ENCODE measurements at places on chromosomes 1 and 21.
A peak's percentile ranks its signal among the peaks of the same experiment; 100 is the strongest.

- H3K4me1 ChIP-seq: peaks cover 9% of the 10 kb centered on the region
- peaks cover 28% of the 10 kb centered on the region for H3K27me3 ChIP-seq
- H3K4me3 ChIP-seq: no peak overlapping the region
- DNase-seq: no peak
- H3K27ac ChIP-seq: no peak overlapping the region
- H3K36me3 ChIP-seq: no peaks in the 10 kb centered on the region
Observed at GRCh38 chr1:21623410-21623961, 45.7 kb downstream of the RAP1GAP start.

- no peak overlapping the region for H3K4me3 ChIP-seq
- H3K4me1 ChIP-seq: no peaks in the 10 kb centered on the region
- no peak for DNase-seq
- no peak overlapping the region for H3K27ac ChIP-seq
- H3K36me3 ChIP-seq: peaks cover 87% of the 10 kb centered on the region
Observed at GRCh38 chr1:209850342-209850979, 22.7 kb downstream of the UTP25 start.

DNA sequence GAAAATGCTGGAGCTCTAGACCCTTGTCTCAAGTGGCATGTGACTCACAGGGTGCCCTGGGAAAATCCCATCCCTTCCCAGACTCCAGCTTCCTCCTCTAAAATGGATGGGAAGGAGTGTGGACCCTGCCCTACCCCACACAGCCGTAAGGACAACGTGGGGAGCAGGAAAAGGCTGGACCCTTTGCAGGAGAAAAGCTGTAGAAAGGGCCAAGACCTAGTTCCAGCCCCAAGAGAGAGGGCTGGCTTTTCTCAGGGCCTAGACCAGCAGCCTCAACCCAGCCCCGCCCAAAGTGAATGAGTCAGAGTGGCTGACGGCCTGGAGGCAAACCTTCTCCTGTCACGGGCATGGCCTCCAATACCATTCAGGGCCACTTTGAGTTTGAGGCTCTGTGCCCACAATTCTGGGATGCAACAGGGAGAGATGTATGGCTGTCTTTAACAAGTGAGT lies 1.1 kb downstream of the LAMB3 start:
- no peak for DNase-seq
- H3K36me3 ChIP-seq: no peaks in the 10 kb centered on the region
- H3K4me3 ChIP-seq: no peak overlapping the region

GRCh38 chr1:5477716-5478115 lies 514.5 kb downstream of the NPHP4 start:
- peaks cover 15% of the 10 kb centered on the region for H3K27me3 ChIP-seq
- DNase-seq: no peak
- H3K36me3 ChIP-seq: no peaks in the 10 kb centered on the region
- no peak overlapping the region for H3K4me3 ChIP-seq
- no peaks in the 10 kb centered on the region for H3K4me1 ChIP-seq
- H3K27ac ChIP-seq: no peak overlapping the region

- H3K4me1 ChIP-seq: peaks cover 11% of the 10 kb centered on the region
- H3K27ac ChIP-seq: no peak overlapping the region
- peak; percentile 54 for DNase-seq
- H3K4me3 ChIP-seq: no peak overlapping the region
- no peaks in the 10 kb centered on the region for H3K27me3 ChIP-seq
- H3K36me3 ChIP-seq: no peaks in the 10 kb centered on the region
Observed at GRCh38 chr1:2379733-2380404, 11.5 kb downstream of the MORN1 start.

DNA sequence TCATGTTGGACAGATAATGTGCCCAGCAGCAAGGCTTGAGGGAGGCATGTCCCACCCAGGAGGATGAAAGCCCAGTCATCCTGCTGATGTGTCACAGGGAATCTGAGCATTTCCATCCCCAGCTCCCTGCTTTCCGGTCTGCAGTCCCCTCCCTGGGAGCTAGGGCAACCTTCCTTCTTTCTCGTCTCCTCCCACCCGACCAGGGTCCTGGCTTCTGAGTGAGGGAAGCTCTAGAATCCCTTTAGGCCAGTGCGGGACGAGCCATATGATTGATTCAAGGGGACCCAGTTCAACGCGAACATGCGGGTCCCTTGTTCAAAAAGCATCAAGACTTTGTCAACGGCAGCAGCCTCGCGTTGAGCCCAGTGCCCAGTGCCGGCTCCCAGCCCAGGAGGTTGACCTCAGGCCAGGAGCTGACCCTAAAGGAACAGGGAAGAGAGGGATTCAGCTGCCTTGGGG lies 96.7 kb upstream of the TMPRSS2 start:
- peaks cover 5% of the 10 kb centered on the region for H3K27me3 ChIP-seq
- peaks cover 10% of the 10 kb centered on the region for H3K4me1 ChIP-seq
- H3K36me3 ChIP-seq: no peaks in the 10 kb centered on the region

DNA sequence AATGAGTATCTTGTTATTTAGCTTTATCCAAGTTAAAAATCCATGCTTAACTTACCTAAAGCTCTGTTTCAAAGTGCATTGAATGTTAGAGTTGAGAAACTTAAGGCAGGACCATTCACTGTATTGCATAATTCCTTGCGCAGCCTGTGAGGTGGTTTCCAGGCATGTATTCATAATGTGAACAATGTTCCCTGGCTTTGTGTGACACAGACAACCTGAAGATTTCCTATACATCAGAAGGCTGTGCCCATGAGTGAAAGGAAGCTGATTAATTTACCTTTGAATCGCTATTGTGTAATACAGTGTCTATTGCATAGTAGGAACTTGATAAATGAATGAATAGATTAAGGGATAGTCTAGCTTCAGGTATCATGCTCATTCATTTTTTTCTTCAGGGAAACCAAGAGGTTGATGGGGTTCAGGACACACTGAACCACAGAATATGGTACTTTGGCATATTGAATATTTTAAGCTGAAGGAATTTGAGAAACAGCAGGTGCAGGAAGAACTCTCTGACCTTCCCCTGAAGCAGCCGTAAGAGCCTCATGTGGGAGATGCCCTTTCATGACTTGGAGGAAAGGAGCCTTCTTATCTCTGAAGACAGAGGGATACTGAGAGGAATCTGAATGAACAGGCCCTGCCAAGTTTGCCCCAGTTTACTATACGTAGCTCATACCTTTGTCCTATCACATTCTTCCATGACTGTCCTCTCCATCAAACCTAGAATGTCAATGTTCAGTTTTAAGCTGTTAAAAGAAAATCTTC lies 88.6 kb upstream of the GNG12 start:
- H3K4me3 ChIP-seq: no peak overlapping the region
- H3K27me3 ChIP-seq: no peaks in the 10 kb centered on the region
- no peaks in the 10 kb centered on the region for H3K36me3 ChIP-seq

DNA sequence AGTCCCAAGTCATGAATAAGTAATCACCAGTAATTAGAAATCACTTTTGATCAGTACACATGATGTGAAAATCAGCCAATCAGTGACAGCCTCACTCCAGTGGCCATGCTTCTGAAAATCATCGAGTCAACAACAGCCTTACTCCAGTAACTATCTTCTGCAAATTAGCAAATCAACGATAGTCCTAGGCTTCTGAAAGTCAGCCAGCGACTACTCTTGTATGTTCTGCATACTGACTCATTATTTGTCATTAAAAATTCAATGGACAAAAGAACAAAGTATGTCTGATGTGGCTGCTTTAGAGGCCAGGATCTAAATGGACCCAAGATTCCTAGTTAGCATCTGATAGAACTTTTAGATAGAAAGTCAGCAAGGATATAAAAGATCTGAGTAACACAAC lies 102.5 kb downstream of the GPR52 start:
- no peak for DNase-seq
- H3K27me3 ChIP-seq: no peaks in the 10 kb centered on the region
- H3K27ac ChIP-seq: no peak overlapping the region
- no peak overlapping the region for H3K4me3 ChIP-seq

- no peaks in the 10 kb centered on the region for H3K4me1 ChIP-seq
- no peaks in the 10 kb centered on the region for H3K36me3 ChIP-seq
- no peak overlapping the region for H3K27ac ChIP-seq
- H3K27me3 ChIP-seq: no peaks in the 10 kb centered on the region
- DNase-seq: no peak
Observed at GRCh38 chr1:116115476-116116439, 4.6 kb downstream of the MAB21L3 start.

DNA sequence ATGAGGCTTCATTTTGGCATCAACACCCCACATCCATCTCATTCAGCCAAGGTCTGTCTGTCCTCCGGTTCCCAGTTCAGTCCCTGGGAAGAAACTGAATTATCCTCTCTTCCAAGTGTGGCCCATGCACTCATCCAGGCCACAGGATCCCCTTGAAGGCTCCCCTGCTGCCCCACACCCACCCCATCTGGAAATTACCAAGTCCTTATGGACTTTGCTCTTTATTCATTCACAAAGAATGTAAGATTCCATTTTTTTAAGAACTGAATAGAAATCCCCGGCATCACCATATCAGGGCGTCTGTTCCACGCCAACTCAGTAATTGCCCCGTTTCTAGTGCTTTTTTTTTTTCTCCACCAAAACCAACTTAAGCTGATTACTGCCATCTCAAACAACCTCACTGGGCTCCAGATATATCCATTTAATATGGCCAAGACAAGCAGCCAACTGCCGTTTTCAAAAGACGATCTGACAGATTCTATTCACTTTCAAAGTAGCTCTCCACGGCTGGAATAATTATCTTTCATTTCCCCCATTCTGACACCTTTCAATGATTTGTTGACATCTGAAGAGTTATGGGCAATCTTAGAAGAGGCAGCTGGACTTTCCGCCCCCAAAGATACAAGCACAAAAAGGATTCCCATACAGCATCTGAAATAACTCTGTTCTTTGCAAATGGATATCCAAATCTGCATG lies 55.9 kb downstream of the OLIG1 start:
- H3K36me3 ChIP-seq: no peaks in the 10 kb centered on the region
- H3K4me3 ChIP-seq: no peak overlapping the region
- no peaks in the 10 kb centered on the region for H3K4me1 ChIP-seq
- no peak for DNase-seq

DNA sequence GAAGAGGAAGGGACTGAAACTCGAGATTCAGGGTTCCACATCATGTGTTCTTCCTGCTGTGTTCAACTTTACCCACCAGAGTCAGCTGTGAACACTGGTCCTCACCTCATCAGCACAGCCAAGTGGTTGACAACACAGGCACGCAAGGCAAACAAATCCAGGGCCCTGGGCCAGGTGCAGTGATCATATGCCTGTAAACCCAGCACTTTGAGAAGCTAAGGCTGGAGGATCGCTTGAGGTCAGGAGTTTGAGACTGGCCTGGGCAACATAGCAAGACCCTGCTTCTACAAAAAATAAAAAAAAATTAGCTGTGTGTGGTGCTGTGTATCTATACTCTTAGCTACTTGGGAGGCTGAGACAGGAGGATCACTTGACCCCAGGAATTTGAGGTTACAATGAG lies 8.4 kb upstream of the XKR8 start:
- H3K4me3 ChIP-seq: no peak overlapping the region
- DNase-seq: no peak
- no peaks in the 10 kb centered on the region for H3K27me3 ChIP-seq
- H3K27ac ChIP-seq: no peak overlapping the region
- H3K36me3 ChIP-seq: no peaks in the 10 kb centered on the region
- no peaks in the 10 kb centered on the region for H3K4me1 ChIP-seq

- H3K4me3 ChIP-seq: no peak overlapping the region
- peak; percentile 71 for DNase-seq
- H3K27ac ChIP-seq: peak overlapping the region; percentile 45
- H3K4me1 ChIP-seq: peaks cover 15% of the 10 kb centered on the region
- no peaks in the 10 kb centered on the region for H3K36me3 ChIP-seq
Observed at GRCh38 chr21:34280959-34281358, 82.8 kb upstream of the KCNE2 start.

GRCh38 chr1:205350124-205350523 lies 6.6 kb downstream of the KLHDC8A start:
- H3K4me3 ChIP-seq: no peak overlapping the region
- no peaks in the 10 kb centered on the region for H3K4me1 ChIP-seq
- no peak overlapping the region for H3K27ac ChIP-seq
- no peak for DNase-seq
- H3K36me3 ChIP-seq: no peaks in the 10 kb centered on the region
- H3K27me3 ChIP-seq: peaks cover 3% of the 10 kb centered on the region

GRCh38 chr1:203990118-203990517 lies 82.8 kb upstream of the SOX13 start:
- no peak overlapping the region for H3K4me3 ChIP-seq
- H3K4me1 ChIP-seq: no peaks in the 10 kb centered on the region
- no peak for DNase-seq
- H3K27ac ChIP-seq: no peak overlapping the region
- H3K27me3 ChIP-seq: no peaks in the 10 kb centered on the region

GRCh38 chr1:119713749-119714456 lies 2.2 kb downstream of the PHGDH start:
- peaks cover 17% of the 10 kb centered on the region for H3K4me1 ChIP-seq
- H3K4me3 ChIP-seq: no peak overlapping the region
- no peaks in the 10 kb centered on the region for H3K36me3 ChIP-seq
- H3K27ac ChIP-seq: peak overlapping the region; percentile 84
- no peak for DNase-seq
- H3K27me3 ChIP-seq: no peaks in the 10 kb centered on the region

GRCh38 chr1:82560566-82560965 lies 759.8 kb downstream of the ADGRL2 start:
- H3K4me3 ChIP-seq: no peak overlapping the region
- no peaks in the 10 kb centered on the region for H3K27me3 ChIP-seq
- peaks cover 16% of the 10 kb centered on the region for H3K4me1 ChIP-seq
- no peaks in the 10 kb centered on the region for H3K36me3 ChIP-seq

DNA sequence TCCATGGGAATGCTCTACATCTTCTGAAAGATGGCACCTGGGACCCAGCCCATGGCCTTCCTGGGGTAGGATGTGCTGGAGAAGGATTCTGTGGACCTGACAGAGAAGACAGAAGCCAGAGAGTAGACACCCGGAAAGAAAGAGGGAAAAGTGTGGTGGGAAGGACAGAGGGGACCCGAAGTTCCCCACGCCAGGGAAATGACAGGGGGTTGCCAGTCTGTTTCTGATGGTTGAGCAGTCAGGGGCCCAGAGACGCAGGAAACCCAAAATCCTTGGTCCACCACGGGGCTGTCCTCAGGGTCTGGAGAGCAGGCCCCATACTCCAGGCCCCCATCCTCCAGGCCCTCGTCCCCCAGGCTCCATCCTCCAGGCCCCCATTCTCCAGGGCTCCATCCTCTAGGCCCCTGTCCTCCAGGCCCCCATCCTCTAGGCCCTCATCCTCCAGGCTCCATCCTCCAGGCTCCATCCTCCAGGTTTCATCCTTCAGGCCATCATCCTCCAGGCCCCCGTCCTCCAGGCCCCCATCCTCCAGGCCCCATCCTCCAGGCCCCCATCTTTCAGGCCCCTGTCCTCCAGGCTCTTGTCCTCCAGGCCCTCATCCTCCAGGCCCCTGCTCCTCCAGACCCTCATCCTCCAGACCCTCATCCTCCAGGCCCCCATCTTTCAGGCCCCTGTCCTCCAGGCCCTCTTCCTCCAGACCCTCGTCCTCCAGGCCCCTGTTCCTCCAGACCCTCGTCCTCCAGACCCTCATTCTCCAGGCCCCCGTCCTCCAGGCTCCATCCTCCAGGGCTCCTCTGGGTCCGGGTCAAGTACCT lies 1.0 kb upstream of the TFF2 start:
- no peaks in the 10 kb centered on the region for H3K27me3 ChIP-seq
- H3K36me3 ChIP-seq: no peaks in the 10 kb centered on the region
- H3K27ac ChIP-seq: no peak overlapping the region
- peak; percentile 38 for DNase-seq
- no peaks in the 10 kb centered on the region for H3K4me1 ChIP-seq

GRCh38 chr1:225973158-225973557 lies 26.0 kb downstream of the SDE2 start:
- no peaks in the 10 kb centered on the region for H3K27me3 ChIP-seq
- no peaks in the 10 kb centered on the region for H3K4me1 ChIP-seq
- peak; percentile 11 for DNase-seq
- no peak overlapping the region for H3K4me3 ChIP-seq
- no peak overlapping the region for H3K27ac ChIP-seq

GRCh38 chr21:41672543-41672915 lies 94.3 kb downstream of the RIPK4 start:
- no peak overlapping the region for H3K27ac ChIP-seq
- DNase-seq: no peak
- no peak overlapping the region for H3K4me3 ChIP-seq

Data from sigmoid colon (tissue), 7 donors.